ENCODE measurements at places on chromosomes 6 and 20.

- DNase-seq: no peak
Measured at GRCh38 chr6:24933868-24934401, 1.8 kb downstream of the RIPOR2 start.

GRCh38 chr6:6545616-6546317 lies 42.8 kb upstream of the LY86 start:
- no peak for DNase-seq

DNA sequence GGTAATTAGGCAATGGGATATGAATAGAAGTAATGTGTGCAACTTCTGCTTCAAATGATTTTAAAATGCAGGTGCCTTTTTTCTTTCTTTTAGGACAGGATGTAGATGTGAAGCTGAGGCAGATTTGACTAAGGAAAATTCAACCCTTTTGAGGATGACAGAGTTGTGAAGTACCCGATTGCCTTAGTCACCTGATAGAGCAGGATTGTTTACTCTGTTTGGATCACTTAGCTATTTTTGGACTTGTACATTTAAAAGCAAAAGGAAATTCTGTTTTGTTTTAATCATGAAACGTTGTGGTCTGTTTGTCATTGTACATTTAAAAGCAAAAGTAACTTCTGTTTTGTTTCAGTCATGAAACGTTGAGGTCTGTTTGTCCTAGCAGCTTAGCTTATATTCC lies 143.4 kb downstream of the FAM83B start:
- DNase-seq: no peak

- DNase-seq: no peak
Measured at GRCh38 chr20:14622796-14623195, 285.4 kb upstream of the FLRT3 start.

DNA sequence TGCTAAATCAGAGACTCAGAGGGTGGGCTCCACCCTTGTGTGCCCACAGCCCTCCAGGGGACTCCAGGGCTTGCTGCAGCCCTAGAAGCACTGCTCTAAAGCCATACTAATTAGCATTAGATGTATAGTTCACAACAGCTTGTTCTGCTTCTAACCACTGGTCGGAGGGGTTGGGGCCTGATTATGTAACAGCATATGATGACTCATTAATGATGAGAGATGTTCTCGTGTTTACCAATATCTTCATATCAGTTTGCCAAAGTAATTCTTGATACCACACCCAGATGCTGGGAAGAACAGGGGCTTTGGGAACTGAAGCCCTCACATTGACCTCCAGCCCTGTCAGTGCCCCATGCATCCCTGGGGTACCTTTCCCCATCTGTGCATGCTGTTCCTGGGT lies 104.1 kb upstream of the FOXA2 start:
- no peak for DNase-seq

DNA sequence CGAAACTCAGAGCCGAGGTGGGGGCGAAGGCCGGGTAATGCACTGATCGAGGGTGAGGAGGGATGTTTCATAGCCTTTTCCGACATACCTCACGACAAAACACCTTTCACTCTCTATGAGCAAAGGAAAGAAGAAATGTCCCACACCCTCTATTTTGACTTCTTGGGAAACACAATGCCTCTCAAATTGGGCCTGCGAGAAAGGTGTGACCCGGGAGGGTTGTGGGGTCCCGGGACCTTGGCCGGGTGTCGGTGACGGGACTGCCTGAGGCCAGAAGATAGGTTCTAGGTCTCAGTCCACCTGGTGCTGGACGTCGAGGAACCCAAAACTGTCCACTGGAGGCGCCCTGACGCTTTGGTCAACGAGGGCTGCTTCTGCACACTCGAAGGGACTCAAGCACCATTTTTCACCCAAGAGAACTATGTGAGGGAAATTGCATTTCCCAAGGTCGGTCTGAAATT lies 41.1 kb upstream of the OSTM1 start:
- DNase-seq: no peak

GRCh38 chr6:76275746-76276145 lies 203.3 kb upstream of the IMPG1 start:
- no peak for DNase-seq

DNA sequence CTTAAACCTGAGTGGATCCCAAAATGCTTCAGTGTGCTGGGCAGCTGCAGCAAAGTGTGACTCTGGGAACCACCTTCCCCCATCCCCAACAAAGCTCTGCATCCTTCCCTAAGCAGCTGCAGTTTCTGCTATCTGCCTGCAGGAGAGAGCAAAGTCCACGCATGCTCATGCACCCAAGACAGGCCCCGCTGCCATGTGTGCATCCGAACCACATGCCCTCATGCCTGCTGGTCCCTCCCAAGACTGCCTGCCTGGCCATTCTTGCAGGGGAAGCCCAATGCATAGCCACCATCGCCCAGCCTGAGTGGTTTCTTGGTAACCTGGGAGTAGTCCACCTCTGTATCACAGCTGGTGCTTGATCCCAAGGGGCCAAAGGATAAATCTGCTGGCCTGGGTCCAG lies 94.3 kb upstream of the OLIG3 start:
- no peak for DNase-seq

DNA sequence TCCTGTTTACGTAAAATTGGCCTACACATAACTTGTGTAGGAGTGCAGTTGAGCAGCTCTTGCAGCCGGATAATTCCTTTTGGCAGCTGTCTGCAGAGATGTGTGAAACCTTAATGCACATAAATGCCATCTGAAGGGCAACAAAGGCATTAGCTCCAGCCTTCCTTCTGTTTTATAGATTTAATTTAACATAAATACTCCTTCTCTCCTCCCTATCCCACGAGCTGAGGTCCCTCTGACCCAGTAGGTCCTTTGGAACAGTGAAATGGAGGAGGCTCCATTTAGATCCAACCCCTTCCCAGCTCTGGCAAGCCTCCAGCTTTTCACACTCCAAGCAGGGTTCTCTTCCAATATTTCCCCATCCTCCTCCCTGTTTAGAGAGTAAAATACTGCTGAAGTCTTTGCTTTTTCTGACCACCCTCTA lies 6.5 kb downstream of the PLEKHG1 start:
- DNase-seq: no peak

DNA sequence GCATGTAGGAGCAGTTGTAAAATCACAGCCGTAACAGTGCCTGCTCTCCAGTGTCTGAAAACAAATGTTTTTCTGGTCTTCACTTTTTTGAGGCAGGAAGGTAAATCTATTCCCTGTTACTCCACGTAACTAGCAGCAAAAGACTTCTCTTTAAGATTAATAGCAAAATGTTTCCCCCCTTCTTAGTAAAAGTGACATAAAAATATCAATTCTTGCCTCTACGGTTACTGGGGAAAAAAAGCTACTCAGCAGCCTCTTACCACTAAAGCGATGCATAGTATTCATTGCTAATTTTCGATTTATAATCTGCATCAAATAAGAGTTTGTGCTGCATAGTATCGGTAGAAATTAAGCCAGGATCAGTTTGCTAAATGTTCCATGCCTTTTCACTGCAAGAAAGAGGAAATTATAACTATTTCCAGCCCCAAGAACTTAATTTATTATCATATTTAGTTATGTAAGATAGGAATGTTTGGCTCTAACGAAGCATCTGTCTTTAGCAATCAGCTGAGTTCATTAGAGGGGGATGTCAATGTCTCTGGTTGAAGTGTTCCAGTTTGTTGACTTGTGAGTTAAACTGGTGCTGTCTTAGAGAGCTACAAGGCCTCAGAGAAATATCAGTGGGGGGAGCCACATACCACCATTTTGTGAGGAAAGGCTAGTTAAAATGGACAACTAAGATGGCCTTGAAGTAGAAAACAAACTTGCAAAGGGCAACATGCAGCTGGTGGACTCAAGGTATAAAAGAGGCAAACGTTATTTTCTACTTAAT lies 617 bp upstream of the TSPYL1 start:
- no peak for DNase-seq

DNA sequence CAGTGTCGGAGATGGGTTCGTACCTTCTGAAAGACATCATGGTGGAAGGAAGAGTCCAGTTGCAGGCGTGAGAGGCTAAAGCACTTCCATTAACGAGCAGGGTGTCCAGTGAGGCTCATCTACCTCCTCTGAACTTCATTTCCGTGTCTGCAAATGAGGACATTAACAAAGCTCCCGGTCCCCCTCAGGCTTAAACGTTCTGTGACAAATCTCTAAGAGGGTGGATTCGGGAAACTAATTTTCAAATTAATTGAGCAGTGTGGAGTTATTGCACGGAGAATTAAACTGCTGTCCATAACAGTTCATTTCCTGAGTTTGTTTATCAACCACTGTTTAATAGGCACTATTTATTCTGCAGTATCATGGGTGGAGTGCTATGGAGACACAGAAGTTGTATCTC lies 68.2 kb downstream of the TRMT6 start:
- no peak for DNase-seq

DNA sequence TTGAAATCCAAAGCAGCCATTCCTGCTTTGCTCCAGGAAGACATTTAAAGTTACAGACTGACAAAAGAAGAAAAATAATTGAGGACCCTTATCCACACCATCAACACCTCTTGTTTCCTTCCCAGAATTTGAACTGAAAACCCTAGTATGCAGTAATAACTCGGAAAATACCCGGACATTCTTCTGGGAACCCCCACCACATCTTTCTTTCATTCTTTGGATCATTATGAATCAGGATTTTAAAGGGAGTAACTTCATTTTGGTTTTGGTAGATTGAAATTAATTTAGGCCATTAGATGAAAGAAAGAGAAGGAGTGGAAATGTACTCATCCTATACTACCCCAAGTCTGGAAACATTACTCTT lies 213.8 kb upstream of the MARCKS start:
- no peak for DNase-seq

GRCh38 chr6:5108536-5109150 lies 23.5 kb downstream of the PPP1R3G start:
- DNase-seq: no peak
